Stimulated activated CD8-positive, alpha-beta memory T cell treated with anti-CD3 and anti-CD28 coated beads, Interleukin-4, amount 100 ng/mL, for 1 hour (primary cell): ENCODE measurements at places on chromosomes 3 and 15.

DNA sequence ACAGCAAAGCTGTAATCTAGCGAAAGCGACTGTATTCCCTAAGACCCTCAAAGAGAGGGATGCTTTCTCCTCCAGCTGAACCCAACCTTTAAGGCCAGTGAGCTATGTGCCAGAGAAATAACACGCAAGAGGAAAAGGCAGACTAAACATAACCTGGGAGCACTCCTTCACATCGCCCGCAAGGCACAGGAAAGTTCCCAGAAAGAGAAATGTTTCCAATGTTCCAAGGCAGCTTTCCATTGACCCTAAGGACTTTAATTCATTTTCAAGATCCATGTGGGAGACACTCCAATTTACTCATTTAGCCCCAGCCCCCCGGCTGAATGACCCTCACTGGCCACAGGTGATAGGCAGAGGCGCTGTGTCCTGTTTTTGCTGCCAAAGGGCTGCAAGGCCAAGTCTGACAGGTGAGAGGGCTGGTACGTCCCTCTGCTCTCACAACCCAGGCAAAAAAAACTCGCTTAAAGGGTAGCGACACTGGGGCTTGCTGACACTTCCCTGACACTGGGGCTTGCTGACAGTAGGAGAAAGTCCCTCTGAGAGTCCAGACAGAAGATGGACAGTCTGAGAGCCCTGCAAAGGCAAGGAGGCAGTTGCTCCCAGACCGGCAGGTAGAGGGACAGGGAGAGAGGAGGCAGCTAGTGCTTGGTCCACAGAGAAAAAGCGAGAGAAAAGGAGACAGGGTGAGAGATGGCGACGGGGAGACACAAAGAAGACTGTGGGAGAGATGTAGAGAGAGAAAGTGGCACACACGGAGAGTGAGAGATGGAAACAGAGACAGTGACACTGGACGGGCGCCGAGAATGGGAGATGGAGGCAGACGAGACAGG, 702 bp downstream of the ARHGEF3 start:
- no peak for DNase-seq

DNA sequence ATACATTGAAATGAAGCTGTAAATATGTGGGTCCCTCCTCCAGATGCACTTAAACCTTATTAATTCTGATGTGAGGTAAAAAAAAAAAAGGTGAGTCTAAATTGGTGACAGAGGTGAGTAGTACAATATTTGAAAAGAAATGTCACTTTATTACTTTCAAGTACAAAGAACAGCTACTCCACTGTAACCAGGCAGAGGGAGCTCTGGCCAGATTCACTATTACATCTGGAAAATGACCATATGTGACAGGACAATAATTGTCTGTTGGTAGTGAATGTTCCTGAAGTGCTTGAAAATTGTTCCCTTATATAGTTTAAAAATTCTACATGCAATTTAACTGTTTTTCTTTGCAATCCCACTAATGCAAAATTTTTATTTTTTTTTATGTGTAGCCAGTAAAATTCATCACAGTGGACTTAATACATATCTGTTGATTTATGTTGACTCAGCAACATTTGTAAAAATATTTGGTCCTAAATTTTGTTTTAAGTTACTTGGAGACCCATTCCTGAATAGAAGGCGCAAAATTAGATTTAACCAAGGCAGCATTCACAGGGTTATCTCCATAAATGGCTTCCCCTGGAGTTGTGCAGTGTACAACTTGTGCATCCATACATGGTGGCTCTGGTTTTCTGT, 231.9 kb upstream of the TBC1D5 start:
- no peak for DNase-seq

DNA sequence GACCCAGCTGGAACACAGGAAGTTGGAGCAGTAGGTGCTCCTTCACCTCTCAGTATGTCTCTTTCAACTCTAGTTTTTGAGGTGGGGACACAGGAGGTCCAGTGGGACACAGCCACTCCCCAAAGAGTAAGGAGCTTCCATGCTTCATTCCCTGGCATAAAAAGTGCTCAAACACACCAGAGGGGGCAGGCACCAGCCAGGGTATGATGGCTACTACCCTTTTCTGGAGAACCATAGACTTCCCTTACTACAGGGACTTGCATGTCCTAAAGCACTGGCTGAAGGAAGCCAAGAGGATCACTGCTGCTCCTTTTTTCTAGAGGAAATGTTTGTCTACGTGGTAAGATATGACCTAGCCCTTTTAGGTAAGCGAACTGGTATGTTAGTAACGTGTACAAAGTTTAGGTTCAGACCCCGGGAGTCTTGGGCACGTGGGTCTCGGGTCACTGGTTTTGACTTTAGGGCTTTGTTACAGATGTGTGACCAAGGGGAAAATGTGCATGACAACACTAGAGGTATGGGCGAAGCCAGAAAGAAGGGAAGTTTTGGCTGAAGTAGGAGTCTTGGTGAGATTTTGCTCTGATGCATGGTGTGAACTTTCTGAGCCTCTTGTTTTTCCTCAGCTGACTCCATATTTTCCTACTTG, 11.9 kb downstream of the IL17RB start:
- DNase-seq = no peak

DNA sequence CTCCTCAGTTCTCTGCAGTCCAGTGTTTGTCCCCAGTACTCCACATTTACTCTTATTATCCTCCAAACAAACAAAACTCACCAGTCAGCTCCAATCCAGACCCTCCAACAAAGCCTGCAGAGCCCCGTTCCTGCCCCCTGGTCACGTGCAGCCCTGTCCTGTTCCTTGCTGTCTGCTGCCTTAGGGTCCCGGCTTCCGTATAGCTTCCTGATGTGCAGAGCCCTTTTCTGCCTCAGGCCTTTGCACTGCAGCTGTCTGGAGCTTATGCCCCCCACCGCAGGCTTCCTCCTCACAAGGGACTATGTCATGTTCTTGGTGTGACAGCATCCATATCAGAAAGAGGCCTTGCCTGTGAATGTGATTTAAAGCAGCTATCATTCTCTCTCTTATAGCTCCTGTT, 39.0 kb upstream of the UBE3A start:
- DNase-seq = no peak

GRCh38 chr3:37441689-37442088, 267.3 kb upstream of the LRRFIP2 start:
- DNase-seq = no peak

- DNase-seq = no peak
Observed at GRCh38 chr3:39065197-39065596, 13.4 kb downstream of the WDR48 start.

GRCh38 chr3:110139048-110139447, 801.7 kb upstream of the DPPA4 start:
- DNase-seq = no peak

DNA sequence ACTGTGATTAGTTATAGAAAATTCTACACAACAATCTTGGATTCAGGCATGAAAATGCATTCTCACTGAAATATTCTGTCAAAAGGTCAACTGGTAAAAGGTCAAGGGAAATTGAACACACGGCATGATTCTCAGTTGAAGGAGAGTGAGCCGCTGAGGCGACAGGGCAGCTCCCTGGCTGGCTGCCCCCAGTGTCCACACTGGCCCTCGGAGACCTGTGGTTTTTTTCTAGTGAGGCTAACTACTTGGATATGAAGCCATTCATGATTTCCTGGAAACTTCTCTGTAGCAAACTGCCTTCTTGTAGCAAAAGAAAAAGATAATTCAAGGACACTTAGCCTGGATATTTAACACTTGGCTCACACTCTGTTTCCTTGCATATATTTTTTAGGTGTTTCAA, 37.2 kb downstream of the AADACL2 start:
- DNase-seq = no peak

- no peak for DNase-seq
Observed at GRCh38 chr15:67678993-67679392, 136.5 kb downstream of the MAP2K5 start.

DNA sequence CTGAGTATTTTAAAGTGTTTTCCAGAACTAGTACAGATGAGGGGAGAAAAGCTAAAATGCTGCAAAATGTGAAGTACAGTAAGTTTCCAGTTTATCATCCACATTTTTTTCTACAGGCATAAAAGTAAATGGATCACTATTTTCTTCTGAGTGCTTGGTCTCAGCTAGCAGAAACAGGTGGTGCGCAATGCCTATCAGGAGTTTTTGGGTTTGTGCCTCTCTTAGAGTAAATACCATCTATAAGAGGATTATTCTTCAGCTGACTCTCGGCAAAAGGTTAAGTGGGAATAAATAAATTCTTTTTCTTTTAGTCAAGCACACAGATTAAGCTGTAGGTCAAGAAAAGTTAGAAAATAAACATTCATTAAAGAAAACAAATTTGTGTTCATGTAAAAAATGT, 1027.7 kb downstream of the PLOD2 start:
- DNase-seq = no peak

DNA sequence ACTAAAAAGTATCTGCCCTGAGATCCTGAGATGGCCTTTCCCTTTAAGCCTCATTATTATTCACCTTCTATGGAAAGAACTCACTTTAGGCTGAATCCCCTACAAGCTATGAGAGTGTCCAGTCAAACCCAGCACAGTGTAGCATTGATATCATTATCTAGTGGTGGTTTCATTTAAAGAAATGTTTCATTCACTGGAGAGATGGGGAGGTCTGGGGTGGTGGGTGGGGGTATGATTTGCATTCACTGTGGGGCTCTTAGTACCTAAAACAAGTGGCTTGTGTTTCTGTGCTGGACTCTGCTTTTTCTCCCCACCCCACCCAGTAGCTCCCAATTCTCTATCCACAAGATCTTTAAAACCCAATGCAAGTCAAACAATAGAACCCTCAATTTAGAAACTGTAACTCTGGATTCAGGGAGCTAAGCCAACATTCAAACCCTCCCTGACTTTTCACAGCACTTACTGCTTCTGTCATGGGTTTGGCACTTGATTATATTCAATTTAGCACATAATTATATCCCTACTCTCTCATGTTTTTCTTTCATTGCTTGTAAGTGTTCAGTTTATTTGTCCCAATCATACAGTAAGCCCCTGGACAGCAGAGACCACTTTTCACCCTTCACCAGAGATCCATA, 310.5 kb upstream of the THBS1 start:
- no peak for DNase-seq

DNA sequence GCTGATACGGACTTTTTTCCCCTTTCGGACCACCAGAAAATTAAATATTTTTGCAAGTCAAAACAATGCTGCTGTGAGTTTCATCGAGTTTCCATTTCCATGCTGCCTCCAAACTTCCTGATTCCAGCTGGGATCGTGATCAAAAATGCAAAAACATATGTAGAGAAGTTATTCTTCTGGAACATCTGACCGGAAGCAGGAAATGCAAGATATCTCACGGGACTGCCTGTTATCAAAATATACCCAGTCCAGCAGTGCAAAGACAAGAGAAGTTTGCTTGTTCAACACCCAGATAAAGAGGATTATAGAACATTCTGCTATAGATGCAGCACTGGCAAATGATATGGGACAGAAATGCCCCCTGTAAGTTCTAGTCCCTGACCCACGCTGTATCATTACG, 726.7 kb upstream of the NR2F2 start:
- DNase-seq = no peak

- DNase-seq = no peak
Observed at GRCh38 chr3:61564395-61565059, 3.2 kb downstream of the PTPRG start.

DNA sequence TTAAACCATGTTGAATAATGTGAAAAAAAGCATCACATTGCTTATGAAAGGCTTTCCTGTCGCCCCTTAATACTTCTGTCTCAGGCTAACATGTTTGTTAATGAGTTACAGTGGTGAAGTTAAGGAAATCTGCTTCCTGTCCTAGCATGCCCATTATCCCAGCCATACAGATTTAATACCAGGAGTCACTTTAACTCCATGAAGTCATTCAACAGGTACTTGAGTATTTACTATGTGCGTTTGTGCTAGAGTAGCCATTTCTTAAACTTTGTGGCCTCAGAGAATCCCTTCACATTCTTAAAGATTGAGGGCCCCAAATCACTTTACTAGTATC, 10.1 kb upstream of the SETD5 start:
- DNase-seq = no peak

GRCh38 chr3:136943436-136943835, 14.3 kb upstream of the IL20RB start:
- no peak for DNase-seq

DNA sequence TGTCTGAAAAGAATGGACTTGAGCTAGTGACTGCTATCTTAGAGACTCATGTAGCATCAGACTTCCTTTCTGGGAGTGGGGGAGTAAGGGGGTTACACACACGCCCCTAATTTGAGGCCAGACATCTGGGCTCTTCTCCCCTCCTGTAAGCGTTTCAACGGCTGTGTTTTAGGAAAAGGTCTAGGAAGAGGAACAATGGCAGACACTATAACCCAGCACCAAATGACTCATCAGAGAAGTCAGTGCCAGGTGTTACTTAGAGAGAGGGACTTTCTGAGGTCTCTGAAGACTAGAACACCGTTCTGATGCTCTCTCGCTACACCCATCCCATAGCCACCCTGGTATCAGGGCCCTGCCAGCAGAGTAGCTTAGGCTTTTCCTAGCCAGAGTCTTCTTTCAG, 65.5 kb downstream of the SSUH2 start:
- no peak for DNase-seq

GRCh38 chr3:180626844-180627243, 24.9 kb downstream of the TTC14 start:
- no peak for DNase-seq

DNA sequence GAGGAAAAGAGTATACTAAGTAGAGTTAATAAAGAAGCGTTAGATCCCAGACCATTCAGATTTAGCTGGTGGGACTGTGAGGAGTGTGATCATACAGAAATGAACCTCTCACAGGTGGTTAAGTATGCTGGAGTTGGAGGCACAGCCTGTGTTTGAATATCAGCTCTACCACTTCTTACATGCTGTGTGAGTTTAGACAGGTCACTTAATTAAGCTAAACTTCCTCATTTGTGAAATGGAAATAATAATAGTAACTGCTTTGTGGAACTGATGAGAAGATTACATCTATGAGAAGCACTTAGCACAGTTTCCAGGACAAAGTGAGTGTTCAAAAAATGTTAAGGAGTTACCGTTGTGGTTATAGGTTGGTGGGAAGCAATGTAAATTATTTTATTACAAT, 8.4 kb downstream of the ACP3 start:
- no peak for DNase-seq

DNA sequence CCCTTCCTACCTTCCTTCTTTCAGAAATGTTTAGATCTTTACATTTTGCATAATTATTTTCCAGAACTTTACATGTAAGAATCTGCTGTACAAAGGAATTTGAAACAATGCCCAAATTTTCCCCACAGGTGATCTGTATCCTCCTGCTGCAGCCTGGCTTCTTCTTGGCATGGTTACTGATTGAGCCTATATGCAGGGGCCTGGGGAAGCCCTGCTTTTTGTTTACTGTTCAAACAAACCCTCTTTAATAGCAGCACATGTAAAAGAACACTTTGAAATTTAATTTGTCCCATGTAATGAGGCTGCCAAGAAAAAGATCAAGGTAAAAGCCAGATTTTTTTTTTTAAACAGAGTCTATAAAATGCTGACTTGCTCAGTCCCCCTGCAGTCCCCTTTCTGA, 432.2 kb downstream of the TUSC7 start:
- DNase-seq = no peak

- no peak for DNase-seq
Observed at GRCh38 chr3:161310649-161311423, 60.5 kb downstream of the SPTSSB start.

GRCh38 chr3:67916353-67916752, 261.9 kb upstream of the SUCLG2 start:
- no peak for DNase-seq
